Adipocyte (in vitro differentiated cells): ENCODE measurements at places on chromosomes 5 and 9.
A peak's percentile ranks its signal among the peaks of the same experiment; 100 is the strongest.

DNA sequence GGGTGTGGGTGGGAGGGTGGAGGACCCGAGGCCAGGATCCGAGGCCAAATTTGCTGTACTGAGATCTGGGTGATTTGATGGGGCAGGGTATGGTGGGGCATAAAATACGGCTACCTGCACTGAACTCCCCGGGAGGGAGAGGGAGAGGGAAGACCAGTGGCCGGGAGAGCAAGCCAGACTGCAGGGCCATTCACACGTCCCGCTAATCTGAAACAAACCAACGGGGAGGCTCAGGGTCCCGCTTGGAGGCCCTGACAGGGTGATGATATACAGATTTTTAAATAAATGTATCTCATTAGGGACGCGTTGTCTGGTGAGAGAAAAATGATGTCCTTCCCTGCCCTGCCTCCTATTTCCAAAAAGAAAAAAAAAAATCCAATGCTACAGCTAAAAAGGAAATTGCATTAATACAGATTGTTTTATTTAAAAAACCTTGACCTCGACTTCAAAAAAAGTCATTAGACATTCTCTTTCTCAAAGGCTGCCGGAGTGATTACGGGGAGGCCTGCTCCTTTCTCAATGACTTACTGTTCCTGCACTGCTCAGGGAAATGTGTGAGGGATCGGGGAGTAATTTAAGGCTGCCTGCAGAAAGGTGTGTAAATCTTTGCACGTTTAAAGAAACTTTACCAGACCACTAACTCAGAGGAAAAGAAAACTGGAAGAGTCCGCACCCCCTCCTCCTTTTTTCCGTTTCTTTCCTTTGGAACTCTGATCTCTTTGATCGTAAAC is 11.5 kb upstream of the PRRX2 start:
- no peak for DNase-seq

GRCh38 chr5:159210210-159210661 is 883 bp upstream of the RNF145 start:
- DNase-seq = peak; percentile 31

DNA sequence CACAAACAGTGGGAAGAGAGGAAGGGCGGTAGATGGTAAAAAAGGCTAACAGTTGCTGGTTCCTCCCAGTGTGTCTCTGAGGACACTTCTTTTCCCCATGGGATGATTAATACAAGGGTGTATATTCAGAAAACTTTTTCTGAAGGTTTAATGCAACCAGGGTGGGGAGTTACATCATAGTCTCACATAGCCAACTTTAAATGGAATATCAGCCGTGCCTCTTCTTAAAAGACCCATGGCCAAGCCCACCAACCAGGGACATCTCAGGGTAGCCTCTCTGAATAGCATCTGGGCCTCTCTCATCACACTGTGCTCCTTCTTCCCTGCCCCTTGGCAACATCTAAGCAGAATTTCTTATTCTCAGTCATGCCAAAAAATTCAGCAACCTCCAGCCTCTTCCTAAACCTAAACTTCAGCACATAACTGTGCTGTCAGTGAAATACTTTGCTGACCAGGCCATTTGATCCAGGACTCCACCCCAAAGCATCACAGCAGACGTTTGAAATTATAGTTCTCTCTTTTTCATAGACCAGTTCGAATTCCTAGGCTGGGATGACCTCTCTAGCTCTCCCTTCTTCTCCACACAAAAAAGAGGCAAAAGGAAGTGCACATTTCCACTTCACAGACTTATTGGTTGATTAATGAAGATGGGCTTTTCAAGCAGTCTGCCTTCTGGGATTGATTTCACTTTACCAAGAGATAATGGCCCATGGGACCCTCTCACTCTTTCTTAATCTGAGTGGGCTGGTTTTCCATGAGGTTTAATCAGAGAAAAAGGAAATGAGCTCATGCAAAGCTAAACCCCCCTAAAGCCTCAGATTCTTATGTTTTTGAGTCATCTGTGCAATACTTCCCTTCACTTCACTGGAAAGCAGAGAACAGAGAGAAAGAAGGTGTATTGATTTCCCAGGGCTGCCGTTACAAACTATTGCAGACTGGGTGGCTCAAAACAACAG is 85.1 kb upstream of the RAI14 start:
- peak; percentile 78 for DNase-seq

GRCh38 chr5:30928956-30929355 is 264.5 kb upstream of the CDH6 start:
- DNase-seq = peak; percentile 20

DNA sequence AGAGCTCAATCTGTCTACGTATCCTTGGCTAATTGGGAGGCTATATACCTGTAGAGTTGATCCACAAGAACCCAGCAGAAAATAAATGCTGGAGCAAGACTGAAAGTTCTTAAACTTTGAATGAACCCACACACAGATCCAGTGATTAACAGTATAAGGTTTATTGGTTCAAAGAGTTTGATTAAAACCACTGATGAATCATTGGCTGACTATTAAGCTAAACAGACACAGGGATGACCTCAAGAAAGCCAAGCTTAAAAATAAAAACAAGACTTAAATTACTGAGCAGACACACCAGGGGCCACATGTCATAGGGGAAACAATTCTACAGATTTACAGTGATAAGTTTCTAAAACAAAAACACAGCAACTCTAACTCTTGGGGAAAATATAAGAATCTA is 163.6 kb downstream of the SPATA31D1 start:
- no peak for DNase-seq

GRCh38 chr5:154084062-154084639 is 45.4 kb downstream of the MFAP3 start:
- no peak for DNase-seq
